ENCODE measurements at places on chromosomes 4 and X.

GRCh38 chr4:140790765-140791164 is 34.6 kb upstream of the TBC1D9 start:
- DNase-seq = peak; percentile 16

DNA sequence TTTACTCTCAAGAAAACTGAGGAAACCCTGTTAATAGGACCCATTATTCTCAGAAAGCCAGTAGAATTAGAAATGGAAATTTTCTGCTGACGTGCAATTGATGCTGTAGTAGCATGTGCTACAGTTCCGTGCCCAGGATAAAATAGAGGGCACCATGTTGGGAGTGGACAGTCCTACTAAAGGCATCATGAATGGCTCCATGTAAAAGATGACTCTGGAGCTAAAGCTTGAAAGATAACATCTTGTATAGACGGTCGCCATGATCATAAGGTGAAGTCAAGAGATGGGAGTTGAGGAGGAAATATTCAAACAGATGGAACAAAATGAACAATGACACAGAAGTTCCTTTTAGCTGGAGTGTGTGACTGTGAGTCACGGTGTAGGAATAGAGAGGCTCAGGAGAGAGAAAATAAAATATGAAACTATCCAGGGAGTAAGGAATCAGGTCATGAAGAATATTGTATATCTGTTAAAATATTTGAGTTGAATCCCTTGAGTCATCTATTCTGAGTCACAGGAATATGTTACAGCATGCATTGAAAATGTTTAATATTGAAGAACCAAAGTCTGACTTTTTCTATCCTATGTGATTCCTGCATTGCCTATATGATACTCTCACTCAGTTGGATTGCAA is 31.8 kb downstream of the ANXA10 start:
- no peak for DNase-seq

DNA sequence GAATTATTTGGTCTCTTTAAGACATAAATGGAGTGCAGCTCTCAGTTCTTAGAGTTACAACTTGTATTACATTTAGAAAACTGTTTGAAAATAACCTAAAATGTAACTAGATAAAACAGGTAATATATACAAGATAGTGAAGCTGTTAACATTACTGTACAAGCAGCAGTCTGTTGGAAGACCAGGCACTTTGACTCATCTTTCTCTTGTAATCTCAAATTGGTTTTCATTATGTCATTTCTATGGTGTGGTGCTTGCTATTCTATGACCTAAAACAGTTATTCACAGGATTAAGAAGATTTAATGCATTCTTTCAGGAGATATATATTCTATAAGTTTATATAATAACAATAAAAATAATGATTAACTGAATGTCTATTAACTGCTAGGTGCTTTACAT is 282.5 kb upstream of the PITX2 start:
- DNase-seq = no peak

- no peak for DNase-seq
Observed at GRCh38 chrX:9488586-9488985, 23.7 kb downstream of the TBL1X start.

- DNase-seq = no peak
Observed at GRCh38 chr4:150867148-150867547, 147.9 kb downstream of the LRBA start.

DNA sequence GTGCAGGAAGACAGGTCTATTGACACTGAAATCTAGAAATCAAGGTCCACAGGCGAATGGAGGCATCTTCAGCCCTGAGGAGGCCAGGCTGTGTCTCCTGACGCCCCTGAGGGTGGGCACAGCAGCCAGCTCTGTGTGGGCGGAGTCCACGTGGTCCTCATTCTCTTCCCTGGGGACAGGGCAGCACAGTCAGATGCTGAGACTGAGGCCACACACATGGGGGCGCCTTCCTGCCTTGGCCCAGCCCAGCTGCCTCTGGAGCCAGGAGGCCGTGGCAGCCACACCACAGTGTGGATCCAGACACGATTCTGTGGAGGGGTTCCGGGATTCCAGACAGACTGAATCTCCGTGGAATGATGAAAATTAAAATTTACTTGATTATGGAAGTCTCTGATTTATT is 20.8 kb downstream of the FGFR3 start:
- DNase-seq = no peak

GRCh38 chr4:52877036-52877435 is 14.9 kb downstream of the RASL11B start:
- no peak for DNase-seq

DNA sequence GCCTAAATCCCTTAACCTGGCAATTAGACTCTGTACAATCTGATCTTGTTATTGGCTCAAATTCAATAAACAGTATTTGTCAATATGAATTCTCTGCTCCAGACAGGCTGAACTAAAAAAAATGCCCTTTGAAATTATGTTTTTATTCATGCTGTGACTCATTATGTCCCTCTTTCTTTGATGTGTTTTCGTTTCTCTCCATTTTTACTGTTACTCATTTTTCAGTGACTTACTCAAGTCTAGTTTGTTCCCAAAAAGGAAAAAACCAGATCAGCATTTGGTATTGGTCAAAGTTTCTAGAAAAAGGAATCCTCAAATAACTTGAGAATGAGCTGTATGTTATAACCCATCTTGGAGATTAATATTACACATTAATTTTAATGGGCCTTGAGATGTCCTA is 40.4 kb downstream of the UNC5C start:
- no peak for DNase-seq

- no peak for DNase-seq
Observed at GRCh38 chr4:123113155-123113554, 190.8 kb upstream of the NUDT6 start.

DNA sequence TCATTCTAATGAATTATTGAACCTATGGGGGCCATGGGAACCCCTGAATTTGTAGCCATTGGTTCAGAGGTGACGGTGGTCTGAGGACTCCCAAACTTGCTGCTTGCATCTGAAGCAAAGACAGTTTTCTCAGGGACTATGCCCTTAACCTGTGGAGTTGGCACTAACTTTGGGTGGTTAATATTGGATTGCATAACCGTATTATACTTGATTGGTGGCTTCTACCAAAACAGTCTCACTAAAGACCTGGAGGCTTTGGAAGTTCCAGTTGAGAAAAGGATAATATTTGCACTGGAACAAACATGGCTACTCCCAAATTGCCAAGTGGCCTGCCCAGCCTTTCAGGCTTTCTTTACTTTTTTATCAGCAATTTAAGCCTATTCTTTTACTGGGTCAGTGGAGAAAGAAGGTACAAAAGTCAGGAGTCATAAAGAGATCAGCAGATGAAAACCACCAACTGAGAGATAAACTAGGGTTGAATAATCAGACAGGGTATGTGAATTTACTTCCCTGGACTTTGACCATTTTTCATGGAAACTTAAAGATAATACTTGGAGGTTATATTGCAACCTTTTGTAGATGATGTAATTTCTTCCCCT is 7.9 kb upstream of the KLHL8 start:
- no peak for DNase-seq

All from amygdala (tissue), 56 donors.